Activated effector memory CD4-positive, alpha-beta T cell treated with anti-CD3 and anti-CD28 coated beads, Interleukin-2, amount 50 U/mL, for 16 hours (primary cell): ENCODE measurements at places on chromosomes 6 and 20.

DNA sequence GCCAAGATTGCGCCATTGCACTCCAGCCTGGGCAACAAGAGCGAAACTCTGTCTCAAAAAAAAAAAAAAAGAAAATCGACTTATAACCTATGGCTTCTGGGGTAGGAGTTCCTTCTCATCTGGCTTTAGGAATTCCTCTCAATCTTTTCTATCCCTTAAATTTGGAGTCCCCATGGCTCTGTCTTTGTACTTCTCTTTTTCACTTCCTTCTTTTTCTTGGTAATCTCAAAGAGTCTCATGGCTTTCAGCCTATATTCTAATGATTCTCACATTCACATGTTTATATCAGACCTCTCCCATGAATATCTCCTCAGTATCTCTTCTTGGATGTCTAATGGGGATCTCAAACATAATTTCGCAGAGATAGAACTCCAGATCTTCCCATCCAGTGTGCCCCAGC, 42.8 kb upstream of the RALGAPA2 start:
- DNase-seq = no peak

GRCh38 chr6:153129873-153130514, 1.1 kb downstream of the RGS17 start:
- no peak for DNase-seq

DNA sequence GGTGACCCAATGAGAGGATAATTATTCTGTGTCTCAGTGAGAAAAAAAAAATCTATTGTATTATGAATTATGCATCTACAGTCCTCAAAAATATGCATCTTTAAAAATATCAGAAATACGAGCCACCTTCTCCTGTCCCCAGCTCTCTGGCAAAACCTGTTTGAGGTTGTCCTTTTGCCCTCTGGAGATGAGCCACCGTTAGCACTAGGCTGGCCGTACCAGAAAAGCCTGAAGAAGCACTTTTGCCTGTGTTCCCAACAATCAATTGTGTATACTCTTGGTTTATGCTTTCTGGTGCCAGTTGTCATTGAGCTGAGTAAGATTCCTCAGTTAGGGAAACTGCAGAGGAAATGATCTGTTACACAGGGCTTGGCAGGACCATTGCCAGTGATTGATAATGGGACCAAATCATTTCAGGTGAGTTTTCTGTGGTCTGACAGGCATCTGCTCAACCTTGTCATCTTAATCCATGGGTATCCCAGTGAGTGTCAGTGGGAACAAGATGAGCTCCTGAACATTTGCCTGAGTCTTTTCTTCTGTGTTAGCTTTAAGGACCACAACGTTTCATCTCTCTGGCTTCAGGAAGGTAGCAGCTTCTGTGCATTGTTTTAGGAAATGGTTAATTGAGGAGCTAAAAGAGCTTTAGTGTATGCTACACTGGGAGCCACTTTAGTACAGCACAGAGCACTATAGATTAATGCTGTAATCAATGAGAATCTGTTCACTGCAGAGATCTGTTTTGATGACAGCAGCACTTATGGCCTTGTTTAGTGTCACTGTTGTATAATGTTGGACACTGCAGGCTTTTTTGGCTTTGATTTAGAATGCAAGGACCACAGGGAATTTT, 330.1 kb downstream of the RIMS1 start:
- DNase-seq = no peak

- no peak for DNase-seq
These were observed 568.4 kb upstream of the MAP3K7 start for GRCh38 chr6:91155129-91155785.

GRCh38 chr6:92023410-92023966, 1395.9 kb downstream of the EPHA7 start:
- DNase-seq = no peak

GRCh38 chr6:104409913-104410312, 449.8 kb downstream of the HACE1 start:
- DNase-seq = no peak

DNA sequence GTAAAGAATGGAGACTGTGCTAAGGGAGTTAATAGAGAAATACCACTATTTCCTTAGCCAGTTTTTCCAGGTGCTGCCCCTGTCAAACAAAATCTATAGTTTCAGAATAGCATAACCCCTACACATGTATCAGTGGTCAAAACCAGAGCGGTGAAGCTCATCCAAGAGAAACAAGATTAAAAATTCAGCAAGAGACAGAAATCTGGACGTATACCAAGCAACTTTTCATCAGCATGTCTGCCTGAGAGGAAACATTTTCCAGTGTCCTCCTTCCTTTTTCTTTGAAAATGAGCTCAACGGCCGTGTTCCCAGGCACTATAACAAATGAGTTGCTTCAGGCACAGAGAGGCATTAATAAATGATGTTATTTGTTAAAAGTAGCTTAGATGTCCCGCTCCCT, 416.5 kb downstream of the BCKDHB start:
- no peak for DNase-seq

DNA sequence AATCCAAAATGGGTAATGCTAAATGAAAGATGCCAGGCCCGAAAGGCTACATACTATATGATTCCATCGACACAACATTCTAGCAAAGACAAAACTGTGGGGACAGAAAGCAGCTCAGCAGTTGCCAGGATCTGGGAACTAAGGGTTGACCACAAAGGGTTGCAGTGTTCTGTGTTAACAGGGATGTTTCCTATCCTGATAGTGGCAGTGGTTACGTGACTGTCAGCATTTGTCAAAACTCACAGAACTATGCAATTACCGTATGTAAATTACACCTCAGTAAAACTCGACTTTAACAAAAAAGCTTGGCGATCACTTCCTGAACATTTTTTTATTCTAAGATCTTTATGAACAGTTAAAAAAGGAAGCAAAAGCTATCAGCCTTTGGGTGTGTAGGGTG, 83.9 kb downstream of the BANF2 start:
- DNase-seq = no peak

DNA sequence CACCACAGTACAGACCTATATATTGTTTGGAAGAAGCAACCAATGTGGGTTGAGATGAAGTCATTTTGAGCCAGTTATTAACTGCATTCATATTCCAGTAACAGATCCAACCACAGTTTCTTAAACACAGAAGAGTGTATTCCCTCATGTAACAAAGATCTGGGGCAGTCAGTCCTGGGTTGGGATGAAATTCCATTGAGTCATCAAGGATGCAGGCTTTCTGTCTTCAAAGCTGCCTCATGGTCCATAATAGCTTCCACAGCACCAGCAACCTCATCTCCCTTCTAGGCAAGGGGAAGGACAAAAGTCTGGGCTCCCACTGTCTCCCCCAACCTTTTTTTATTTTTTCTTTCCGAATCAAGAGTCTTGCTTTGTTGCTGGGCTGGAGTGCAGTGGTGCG, 2.9 kb upstream of the SOD2 start:
- DNase-seq = no peak

GRCh38 chr20:49603209-49603627, 35.3 kb upstream of the PTGIS start:
- DNase-seq = no peak

DNA sequence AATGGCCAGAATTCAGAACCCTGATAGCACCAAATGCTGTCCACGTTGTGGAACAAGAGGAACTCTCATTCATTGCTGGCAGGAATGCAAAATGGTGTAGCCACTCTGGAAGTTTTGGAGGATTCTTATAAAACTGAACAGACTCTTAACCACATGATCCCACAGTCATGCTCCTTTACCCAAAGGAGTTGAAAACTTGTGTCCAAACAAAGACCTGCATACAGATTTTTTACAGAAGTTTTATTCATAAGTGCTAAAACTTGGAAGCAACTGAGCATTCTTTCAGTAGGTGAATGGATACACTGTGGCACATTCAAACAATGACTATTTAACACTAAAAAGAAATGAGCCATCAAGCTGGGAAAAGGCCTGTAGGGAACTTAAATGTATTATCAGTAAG, 32.5 kb downstream of the PREP start:
- DNase-seq = no peak

DNA sequence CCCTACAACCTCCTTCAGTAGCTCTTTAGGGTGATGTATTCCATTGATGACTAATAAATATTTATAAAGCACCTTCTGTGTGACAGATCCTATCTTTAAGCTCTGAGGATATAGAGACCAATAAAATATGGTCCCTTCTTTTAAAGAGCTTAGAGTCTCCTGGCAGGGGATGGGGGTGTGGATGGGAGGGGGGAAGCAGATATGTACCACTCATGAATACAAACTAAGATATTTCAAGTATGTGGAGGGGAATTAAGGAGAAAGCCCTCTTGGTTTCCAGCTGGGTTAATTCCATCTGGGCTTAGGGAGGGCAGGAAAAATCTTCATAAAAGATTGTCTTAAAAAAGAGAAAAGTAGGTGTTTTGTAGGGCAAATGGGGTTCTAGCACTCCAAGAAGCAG, 21.6 kb upstream of the FBXO9 start:
- DNase-seq = no peak
